ENCODE measurements at places on chromosomes 3 and 15.
A peak's percentile ranks its signal among the peaks of the same experiment; 100 is the strongest.

DNA sequence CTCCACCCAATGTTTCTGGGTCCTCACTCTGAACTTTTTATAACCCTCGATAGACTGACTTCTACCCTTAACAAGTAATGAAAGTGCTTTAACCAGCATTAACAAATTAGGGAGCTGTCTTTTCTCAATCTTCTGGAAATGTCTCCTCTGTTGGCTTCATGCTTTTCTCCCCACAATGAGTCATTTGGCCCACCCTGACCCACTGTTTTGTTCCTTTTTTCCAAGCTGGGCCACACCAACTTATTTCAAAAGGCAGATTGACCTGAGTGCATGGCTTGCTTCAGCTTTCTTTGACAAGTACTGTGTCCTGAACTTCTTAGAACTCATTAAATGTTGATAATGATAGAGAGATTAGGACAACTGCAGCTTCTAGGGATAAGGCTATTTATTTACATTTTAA is 199.6 kb upstream of the SEMA6D start:
- DNase-seq = no peak

GRCh38 chr15:36967929-36968328 is 132.4 kb downstream of the MEIS2 start:
- no peak for DNase-seq

DNA sequence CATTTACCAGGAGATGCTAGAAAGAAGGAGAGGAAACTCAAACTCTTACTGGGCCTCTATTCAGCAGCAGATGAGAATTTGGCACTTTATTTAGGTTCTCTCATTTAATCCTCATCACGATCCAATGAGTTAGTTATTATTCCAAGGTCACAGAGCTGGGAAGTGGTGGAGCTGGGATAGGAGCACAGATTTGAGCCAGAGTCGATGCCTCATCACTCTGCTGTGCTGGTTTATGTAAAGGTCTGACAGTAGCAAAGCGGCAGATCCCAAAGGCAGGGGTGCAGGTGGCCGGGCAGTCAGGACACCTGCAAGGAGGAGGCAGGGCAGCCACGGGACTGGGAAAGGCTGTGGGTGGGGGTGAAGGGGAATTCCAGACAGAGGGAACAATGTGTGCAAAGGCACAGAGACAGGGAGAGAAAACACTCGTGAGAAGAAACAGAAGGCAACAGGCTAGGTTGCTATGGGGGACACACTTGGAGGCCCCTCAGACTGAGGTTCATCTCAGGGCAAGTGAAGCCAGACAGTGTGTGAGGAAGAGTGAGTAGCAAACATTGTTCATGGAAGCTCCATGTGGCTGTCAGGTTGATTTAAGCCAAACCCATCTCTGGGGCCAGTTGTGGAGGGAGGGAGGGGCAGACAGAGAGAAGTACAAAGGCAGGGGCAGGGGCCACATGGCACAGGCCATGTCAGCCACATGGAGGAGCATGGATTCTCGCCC is 26.8 kb downstream of the RAB6B start:
- DNase-seq = no peak

DNA sequence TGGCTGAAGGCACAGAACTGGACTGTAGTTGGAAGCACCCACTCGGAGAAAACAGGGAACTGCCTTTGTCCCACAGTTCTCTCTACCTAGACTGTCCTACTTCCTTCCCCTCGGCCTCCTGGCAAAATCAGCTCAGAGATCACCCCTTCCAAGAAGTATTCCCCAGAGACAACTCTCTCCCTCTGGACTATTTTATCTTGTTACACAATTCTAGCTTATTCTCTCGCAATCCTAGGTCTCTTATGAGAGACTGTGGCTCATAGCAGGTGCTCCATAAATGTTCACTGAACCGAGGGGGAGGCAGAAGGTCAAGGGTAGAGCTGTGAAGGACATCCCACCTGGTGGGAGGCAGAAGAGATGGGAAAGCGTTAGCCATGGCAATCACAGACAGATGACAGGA is 10.6 kb downstream of the HEG1 start:
- DNase-seq = no peak

DNA sequence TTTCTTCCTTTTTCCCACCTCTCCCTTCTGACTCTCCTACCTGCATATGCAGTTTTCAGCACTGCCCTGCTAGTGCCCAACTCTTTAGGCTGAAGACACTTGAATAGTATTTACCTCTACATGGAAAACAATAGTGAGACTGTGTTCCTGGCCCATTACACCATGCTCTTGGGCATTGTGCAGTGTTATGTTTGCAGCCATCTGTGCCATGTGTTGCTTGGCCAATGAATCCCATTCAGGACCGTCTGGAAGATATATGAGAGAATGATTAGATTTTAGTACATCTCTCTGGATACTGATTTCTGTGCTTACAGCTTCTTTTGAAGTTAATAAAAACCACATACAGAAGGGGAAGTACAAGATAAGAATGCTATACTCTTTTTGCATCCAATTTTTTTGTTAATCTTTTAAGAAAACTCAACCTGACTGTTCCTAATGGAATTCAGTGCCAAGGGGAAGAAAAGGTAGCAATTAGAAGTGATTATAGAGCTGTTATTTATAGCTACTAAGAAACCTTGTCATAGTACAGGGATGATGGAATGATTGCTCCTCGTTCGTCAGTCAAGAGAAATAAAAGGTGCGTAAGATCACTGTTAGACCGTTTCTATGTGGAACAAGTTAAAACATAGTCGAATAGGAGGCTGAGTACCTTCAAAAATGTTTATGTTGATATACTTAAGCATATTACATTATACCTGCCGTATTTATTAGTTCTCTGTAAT is 58.9 kb downstream of the TMEM41A start:
- no peak for DNase-seq

GRCh38 chr15:74259292-74259648 is 23.1 kb downstream of the CCDC33 start:
- peak; percentile 91 for DNase-seq

- no peak for DNase-seq
Observed at GRCh38 chr15:81950841-81951414, 94.9 kb downstream of the MEX3B start.

DNA sequence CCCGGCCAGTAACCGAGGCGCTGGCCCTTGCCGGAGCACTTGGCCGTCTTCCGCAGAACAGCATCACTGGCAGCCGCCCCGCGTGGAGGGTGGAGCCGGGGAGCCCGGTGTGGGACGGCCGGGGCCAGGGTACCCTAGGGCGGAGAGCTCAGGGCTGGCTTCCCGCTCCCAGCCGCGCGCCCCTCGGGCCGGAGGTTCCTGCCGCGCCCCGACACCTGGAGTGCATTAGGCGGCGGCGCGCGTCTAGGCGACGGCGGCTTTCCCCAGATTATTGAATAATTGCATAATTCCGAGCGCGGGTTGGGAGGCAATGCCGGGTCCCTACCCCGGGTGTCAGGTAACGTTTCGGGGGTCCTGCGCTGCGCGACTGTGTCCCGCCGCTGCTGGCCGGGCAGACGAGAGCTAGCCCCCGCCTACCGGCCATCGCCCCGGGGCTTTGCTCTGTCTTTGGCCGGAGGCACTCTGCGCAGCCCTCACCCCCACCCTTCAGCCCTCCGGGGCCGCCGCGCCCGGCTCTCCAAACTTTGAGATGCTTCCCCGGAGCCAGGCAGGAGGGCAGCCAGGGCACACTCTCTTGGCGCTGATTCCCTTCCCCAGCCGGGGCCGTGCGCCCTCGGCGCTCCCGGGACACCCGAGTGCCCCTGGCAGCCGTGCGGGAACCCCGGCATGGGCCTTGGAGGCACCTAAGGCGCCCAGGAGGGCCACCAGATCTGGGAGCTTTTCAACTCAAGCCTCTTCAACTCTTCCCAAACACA is 749 bp downstream of the ITGA11 start:
- DNase-seq = no peak

DNA sequence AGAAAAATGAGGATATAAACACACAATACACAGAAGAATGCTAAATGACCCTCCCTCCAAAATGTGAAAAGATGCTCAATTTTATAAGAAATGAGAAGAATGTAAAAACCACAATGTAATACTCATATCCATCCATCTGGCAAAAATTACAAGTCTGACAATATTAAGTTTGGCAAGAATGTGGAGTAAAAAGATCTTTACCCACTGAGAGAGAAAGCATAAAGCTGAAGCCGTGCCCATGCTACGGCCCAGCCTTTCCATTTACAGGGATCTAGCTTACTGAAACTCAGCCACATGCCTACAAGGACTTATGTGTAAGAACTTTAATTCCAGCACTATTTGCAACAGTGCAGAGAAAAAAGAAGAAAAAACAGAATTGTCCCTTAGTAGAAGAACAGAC is 42.9 kb downstream of the ATP13A3 start:
- no peak for DNase-seq

DNA sequence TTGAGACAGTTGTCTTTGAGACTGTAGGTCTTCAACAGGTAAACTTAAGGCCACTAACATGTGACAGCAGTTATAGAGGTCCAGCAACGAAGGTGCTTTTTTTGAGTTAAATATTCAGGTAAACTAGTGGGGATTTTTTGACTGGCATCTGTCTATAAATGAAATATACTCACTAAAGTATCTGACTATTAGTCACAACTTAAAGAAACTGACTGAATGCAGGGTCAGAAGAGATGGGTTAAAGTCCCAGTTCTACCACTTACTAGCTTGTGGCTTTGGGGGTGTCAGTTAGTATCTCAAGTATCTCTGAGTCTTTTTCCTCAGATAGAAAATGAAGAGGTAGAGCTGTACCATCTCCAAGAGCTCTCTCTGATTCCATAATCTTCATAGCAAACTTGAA is 18.0 kb downstream of the MIX23 start:
- no peak for DNase-seq

DNA sequence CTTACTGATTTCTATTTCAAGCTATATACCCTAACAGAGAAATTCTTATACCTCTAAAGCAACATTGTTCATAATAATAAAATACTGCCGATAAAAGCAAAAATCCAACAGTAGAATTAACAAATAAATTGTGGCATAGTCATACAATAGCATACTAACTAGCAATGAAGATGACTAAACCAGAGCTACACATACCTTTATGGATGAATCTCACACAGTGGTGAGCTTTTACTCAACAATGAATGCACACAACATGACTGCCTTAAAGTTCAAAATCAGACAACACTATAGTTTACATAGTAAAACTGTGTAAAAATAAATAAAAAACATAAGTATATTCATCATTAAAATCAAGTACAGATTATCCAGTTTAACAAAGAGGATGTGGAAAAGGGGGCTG is 99.1 kb downstream of the NR1I2 start:
- no peak for DNase-seq

DNA sequence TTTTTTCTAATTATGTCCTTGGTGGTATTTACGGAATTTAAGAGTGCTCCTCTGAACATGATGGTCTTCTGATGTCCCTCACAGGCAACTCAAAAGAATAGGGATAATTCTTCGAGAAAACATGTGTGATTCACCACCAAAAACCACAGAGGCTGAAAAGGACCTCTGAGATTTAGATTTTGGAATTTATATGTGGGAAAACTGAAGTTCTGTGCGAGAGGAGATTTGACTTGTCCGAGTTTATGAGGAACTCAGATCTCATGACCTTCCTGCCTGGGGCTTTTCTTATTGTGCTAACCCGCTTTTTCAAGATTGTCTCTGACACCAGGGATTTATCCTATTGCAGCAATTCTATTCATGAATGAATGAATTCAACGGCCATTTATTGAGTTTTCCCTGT is 142.4 kb downstream of the FAM43A start:
- no peak for DNase-seq

DNA sequence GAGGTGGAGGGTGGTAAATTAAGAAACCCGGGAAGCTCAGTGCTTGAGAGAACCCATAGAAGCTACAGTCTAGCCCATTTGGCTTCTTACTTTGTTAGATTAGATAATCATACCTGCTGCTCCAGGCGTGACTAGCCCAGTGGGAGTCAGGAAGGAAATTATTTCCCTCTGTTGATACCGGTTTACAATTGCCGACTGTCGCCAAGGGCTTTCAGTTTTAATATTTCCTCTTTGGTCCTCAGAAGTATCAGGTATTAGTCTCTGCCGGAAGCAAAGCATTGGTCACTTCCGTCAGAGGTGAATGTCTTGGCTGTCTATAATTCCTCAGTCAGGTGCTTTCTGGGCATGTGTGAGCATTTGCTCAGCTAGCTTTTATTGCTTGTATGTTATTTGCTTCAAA is 75.2 kb downstream of the LPP start:
- no peak for DNase-seq

DNA sequence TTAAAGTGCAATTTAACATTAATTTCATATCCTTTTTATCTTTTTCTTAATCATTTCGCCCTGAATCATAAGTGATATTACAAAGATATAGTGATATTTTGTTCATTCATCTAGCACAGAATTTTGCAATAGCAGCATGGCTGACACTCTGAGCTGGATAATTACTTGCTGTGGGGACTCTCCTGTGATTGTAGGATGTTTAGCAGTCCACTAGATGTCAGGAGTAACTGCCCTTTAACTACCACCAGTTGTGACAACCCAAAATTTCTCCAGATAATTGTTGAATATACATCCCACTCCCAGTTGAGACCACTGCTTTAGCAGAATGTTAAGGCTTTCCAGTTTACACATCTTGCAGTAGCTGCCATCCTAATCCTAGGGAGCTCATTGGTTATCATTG is 196.8 kb upstream of the MBNL1 start:
- DNase-seq = peak; percentile 9

- no peak for DNase-seq
Observed at GRCh38 chr3:107092121-107092520, 285.1 kb upstream of the CCDC54 start.

DNA sequence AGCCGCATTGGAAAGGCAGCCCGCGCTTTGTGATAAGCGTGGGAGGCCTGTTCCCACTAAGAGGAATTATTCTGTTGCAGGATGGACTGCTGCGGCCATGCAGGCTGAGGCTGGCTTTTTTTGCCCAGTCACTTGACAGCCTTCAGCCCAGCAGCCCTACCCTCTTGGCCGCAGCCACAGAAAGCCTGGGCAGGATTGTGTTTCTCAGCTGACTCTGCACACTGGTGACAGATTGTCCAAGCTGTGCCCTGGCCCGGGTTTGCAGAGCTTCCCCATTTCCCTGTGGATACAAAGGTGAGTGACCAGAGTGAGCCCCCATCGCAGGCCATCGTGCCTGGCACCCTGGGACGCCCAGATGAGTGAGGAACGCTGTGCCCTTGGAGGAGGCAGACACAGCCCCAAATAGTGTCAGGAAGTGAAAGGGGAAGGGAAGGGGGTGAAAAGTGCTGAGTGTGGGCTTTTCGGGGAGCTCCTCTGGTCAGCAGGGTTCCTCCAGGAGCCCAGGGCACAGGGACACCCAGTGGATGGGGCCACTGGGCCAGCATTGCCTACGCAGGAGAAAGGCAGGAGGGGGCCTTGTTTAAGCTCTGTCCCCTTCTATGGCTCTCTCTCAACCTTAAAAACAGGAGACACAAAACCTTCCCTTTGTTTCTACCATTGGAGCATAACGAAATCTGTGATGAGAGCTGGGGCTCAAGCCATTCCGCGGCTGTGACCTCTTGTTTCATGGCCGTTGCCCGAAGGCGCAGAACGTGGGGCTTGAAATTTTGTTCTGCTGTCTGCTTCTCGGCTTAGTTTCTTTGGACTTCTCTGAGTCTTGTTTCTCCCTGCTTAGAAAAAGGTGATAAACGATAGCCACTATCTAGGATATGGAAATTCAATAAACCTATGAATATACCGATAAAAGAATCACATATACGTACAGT is 91.5 kb upstream of the MEF2A start:
- DNase-seq = no peak
